ENCODE measurements at places on chromosomes 12 and 14. TPM values are rescaled to one million over a fixed set of nuclear protein-coding genes. Genes with fewer than 3 reads are reported as not detected.
A peak's percentile ranks its signal among the peaks of the same experiment; 100 is the strongest.

GRCh38 chr12:89210277-89210676 lies 142.0 kb downstream of the DUSP6 start:
- peaks cover 31% of the 10 kb centered on the region for H3K4me1 ChIP-seq
- no peak for DNase-seq
- H3K27me3 ChIP-seq: no peaks in the 10 kb centered on the region
- no peak overlapping the region for H3K4me3 ChIP-seq
- H3K27ac ChIP-seq: no peak overlapping the region
- no peaks in the 10 kb centered on the region for H3K36me3 ChIP-seq

GRCh38 chr14:78451319-78451695 lies 281.1 kb downstream of the NRXN3 start:
- DNase-seq: no peak
- H3K36me3 ChIP-seq: no peaks in the 10 kb centered on the region
- no peaks in the 10 kb centered on the region for H3K4me1 ChIP-seq

GRCh38 chr14:90620568-90621077 lies 195.6 kb downstream of the TTC7B start:
- no peaks in the 10 kb centered on the region for H3K36me3 ChIP-seq
- no peaks in the 10 kb centered on the region for H3K4me1 ChIP-seq
- no peak for DNase-seq
- H3K4me3 ChIP-seq: no peak overlapping the region
- H3K27me3 ChIP-seq: no peaks in the 10 kb centered on the region

DNA sequence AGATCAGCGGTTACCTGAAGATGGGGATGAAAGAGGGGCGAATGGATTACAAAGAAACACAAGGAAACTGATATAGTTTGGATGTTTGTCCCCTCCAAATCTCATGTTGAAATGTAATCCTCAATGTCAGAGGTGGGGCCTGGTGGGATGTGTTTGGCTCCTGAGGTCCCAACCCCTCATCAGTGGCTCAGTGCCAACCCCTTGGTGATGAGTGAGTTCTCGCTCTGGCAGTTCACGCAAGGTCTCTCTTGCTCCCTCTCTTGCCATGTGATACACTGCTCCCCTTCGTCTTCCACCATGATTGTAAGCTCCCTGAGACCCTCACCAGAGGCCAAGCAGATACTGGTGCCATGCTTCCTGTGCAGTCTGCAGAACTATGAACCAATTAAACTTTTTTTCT lies 28.0 kb downstream of the ITGA7 start:
- no peak for DNase-seq
- H3K36me3 ChIP-seq: no peaks in the 10 kb centered on the region
- peaks cover 13% of the 10 kb centered on the region for H3K4me1 ChIP-seq
- no peak overlapping the region for H3K4me3 ChIP-seq
- peaks cover 22% of the 10 kb centered on the region for H3K27me3 ChIP-seq

DNA sequence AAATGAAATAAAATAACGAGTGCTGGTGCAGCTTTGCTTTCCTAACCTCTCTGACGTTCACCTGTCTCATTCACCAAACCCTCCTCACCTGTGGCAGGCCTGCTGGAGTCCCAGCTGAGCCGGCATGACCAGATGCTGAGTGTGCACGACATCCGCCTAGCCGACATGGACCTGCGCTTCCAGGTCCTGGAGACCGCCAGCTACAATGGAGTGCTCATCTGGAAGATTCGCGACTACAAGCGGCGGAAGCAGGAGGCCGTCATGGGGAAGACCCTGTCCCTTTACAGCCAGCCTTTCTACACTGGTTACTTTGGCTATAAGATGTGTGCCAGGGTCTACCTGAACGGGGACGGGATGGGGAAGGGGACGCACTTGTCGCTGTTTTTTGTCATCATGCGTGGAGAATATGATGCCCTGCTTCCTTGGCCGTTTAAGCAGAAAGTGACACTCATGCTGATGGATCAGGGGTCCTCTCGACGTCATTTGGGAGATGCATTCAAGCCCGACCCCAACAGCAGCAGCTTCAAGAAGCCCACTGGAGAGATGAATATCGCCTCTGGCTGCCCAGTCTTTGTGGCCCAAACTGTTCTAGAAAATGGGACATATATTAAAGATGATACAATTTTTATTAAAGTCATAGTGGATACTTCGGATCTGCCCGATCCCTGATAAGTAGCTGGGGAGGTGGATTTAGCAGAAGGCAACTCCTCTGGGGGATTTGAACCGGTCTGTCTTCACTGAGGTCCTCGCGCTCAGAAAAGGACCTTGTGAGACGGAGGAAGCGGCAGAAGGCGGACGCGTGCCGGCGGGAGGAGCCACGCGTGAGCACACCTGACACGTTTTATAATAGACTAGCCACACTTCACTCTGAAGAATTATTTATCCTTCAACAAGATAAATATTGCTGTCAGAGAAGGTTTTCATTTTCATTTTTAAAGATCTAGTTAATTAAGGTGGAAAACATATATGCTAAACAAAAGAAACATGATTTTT lies 17.1 kb upstream of the AMN start:
- H3K4me3 ChIP-seq: no peak overlapping the region
- no peak for DNase-seq
- H3K27me3 ChIP-seq: no peaks in the 10 kb centered on the region
- H3K27ac ChIP-seq: peak overlapping the region; percentile 38

SLC6A15 gene
- not detected for polyA plus RNA-seq

LRP1-AS gene
- polyA plus RNA-seq: not detected

CHGA gene
- not detected for polyA plus RNA-seq

Data from naive thymus-derived CD8-positive, alpha-beta T cell (primary cell).